Kidney epithelial cell (primary cell): ENCODE measurements at places on chromosomes 2 and 18.

DNA sequence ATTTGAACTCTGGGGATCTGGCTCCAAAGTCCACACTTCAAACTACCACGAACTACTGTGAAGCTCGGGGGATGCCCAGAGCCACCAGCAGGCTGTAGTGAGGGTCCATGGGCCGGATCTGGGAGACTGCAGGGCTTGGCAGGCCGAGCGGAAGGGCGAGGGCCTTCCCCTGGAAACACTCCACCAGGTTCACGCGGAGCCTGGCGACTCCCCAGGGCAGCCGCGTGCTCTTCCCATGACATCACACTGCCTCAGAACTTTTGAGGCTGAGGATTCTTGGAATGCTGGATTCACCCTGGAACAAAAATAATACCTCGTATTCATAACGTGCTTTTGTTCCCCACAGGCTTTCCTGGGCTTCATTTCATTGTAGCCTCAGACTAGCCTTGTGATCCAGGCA, 201.0 kb downstream of the SMAD7 start:
- no peak for DNase-seq

DNA sequence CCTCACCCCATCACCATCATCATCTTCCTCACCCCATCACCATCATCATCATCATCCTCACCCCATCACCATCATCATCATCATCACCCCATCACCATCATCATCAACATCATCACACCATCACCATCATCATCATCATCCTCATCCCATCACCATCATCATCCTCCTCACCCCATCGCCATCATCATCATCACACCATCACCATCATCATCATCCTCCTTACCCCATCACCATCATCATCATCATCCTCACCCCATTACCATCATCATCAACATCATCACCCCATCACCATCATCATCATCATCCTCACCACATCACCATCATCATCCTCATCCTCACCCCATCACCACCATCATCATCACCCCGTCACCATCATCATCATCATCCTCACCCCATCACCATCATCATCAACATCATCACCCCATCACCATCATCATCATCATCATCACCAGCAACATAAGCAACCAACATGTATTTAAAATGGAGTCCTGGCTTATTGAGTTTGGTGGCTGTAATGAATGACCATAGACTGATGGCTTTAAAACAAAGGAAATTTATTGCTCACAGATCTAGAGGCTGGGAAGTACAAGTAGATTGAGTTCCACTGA, 150.0 kb downstream of the DNER start:
- DNase-seq = no peak

GRCh38 chr2:40723194-40723593, 271.3 kb upstream of the SLC8A1 start:
- DNase-seq = no peak

DNA sequence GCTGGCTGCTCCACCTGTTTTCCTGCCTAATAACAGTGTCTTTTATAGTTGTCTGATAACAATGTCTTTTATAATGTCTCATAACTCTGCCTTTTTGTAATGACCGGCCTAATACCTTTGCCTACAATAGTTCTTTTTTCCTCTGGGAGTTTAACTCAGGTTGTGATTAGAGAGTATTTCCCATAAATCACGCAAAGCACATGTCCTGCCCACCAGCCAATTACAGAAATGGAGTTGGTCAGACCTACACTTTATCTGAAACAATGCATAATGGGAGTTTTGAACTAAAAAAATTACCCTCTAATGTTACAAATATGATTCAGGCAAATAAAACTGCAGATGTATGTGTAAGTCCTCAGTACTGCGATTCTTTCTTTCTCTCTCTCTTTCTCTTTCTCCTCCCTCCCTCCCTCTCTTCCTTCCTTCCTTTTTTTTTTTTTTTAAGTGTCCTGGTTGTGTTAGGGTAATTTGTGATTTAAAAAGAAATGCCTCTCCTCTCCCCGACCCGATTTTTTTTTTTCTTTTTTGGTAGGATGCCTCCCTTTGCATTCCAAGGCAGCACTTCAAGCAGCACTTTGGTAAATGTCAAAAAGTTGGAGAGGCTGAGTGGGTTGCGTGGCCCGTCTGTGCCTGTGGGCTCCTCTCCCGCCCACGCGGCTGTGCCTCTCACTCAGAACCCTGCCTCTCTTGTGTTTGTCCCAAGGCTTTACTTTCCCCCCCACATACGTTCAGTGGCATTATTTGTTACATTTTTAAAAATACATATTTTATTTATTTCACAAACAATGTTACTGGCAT, 147.3 kb downstream of the AGAP1 start:
- DNase-seq = no peak

DNA sequence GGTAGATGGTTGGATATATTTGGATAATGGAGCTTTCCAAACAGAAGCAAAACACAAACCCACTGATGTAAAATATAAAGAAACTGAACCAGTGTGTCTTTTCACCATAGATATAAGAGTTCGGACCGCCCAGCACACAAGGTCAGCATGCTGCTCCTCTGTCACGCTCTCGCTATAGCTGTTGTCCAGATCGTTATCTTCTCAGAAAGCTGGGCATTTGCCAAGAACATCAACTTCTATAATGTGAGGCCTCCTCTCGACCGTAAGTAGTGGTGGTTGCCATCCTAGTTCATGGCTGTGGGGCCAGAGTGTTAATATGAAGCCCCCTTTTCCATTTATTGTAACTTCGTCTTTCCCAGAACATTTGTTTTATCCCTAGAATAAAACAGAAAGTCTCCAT, 125.2 kb upstream of the LYPD6 start:
- no peak for DNase-seq

DNA sequence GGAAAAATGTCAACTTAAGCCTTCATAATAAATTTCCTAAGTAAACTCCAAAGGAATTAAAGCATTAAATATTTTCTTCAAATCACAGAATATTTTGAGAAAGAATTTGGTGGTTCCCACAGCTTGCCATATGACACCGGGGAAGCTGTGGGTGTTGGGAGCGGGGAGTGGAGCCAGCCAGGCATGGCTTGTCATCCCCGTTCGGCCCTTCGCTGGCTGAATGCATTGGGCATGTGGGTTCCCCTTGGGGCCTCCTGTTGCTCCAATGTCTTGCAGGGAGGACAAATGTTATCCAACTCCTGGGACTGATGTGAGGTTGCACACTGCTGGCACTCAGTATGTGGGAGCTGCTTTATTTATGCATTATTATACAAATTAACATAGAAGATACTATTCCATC, 18.6 kb downstream of the NGEF start:
- DNase-seq = no peak

DNA sequence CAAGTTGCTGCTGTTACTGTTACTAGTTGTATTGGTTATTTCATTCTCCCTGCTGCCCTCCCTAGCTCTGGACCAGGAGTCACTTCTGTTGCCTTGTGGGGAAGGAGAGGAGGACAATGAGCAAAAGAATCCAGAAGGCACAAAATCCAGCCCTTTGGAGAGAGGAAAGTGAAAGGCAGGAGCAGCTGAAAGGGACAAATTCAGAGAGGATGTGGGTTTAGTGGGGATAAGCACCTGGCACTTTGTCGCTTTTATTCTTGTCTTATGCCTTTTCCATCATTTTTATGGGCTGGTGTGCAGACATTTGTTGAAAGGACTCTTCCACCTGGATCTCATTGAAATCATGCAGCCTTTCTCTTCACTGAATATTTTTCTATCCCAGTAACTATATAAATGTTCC, 24.3 kb upstream of the LTBP1 start:
- DNase-seq = no peak

GRCh38 chr18:12165038-12165768, 71.6 kb downstream of the ANKRD62 start:
- DNase-seq = no peak

- DNase-seq = no peak
Measured at GRCh38 chr2:62042944-62043343, 137.5 kb downstream of the COMMD1 start.

GRCh38 chr2:160582490-160583145, 89.0 kb upstream of the RBMS1 start:
- DNase-seq = peak; percentile 31

DNA sequence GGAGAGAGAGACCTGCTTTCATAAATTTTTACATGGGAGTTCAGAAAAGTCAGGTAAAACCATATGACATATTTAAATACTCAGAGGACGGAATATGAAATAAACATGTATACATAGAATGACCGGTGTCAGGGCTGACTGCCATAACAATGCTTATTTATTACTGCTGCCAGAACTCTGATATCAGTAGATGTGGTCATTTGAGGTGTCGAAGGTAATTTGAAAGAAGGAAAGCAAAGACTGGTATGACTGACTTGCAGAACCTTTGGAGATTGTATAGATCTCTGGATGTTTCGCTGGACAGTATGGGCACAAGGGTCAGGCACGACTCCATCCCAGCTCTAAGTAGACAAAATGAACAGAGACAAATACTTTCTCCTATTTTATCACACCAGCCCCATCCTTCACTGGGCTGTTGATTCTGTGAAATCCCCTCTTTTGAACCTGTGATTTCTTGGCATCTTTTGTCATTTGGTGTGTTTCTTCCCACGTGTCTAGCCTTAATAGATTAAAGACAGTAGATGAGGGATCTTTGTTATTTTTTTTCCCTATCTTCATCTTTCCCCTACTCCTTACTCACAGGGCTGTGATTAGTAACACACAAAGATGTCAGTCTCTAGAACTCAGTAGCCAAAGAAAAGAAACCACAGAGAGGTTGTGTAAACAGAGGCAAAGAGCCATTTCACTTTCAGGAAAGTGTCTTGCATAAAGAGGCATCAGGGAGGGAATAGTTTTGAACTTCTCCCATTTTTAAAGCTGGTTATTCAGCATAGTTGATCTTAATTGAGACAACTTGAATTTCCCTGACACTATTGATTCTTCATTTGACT, 61.6 kb downstream of the ICOS start:
- DNase-seq = peak; percentile 23

- no peak for DNase-seq
Measured at GRCh38 chr2:204234248-204234647, 297.7 kb downstream of the ICOS start.

DNA sequence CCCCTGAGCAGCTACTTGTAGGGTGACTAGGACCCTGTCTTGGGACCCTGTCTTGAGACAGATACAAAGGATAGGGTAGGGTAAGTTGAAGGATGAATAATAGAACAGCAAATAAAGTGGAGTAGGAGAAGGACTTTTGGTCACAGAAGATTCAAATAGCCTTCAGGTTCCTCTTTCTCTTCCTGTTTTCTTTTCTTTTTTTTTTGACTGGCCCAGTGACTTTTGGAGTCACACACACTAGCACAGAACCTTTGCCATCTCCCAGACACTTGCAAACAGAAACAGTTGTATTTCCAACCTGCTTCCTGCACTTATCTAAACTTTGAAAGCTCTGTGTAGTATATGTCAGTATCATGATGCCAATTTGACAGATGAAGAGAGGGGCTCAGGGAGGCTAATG, 108.2 kb downstream of the TDRD15 start:
- DNase-seq = no peak

- DNase-seq = peak; percentile 14
Measured at GRCh38 chr2:105487142-105488069, 88.6 kb upstream of the FHL2 start.

GRCh38 chr2:150486539-150487484, 655 bp downstream of the RND3 start:
- DNase-seq = no peak

GRCh38 chr2:227848146-227848545, 23.3 kb upstream of the DAW1 start:
- DNase-seq = no peak

GRCh38 chr2:9712263-9712662, 81.5 kb upstream of the YWHAQ start:
- DNase-seq = no peak

DNA sequence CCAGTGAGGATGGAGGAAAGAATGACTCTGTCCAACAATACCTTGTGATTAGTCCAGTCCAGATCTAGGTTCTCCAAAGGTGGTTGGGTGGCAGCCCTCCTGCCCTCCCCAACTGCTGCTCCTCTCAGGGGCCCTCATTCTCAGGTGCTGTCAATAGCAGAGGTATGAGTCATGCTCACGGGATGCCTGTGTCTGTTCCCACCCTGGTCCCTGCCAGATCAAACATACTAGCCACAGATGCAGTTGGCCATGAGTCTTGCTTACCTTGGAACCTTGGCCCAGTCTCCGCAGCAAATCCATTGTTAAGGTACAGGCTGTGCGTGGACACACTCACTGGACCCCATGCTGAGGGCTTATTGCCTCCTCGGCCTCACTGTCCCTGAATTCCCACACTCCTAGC, 24.9 kb upstream of the RPIA start:
- DNase-seq = no peak

DNA sequence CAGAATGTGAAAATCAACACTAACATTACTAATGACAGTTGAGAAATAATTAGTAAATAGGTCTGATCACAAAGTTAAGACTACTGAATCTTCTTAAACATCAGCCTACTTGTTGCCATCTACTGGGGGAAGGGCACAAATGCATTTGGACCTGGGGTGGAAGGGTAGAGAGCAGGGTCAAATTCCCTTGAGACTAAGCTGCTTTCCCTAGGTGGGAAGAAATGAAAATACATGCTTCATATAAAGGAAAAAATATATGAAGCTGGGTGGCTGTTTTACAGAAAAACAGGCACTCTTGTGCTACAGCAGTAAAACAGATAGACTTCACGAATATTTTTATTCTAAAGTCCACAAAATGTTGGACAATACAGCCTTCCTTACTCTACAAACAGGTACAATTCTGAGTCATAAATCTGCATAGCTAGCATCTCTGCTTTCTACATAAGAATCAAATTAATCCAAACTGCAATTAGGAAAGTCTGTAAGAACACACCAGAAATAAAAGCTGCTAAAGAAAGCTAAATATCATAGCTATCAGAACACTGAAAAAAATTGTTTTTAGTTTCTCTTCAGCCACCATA, 10.9 kb downstream of the TRIP12 start:
- DNase-seq = no peak

GRCh38 chr2:62379566-62379965, 126.4 kb downstream of the TMEM17 start:
- DNase-seq = no peak

- no peak for DNase-seq
Measured at GRCh38 chr2:180679693-180680092, 300.7 kb upstream of the UBE2E3 start.

GRCh38 chr2:168935810-168936581, 34.9 kb downstream of the G6PC2 start:
- no peak for DNase-seq

- DNase-seq = no peak
Measured at GRCh38 chr2:181252262-181253148, 204.7 kb upstream of the ITGA4 start.

GRCh38 chr2:224284134-224284946, 117.6 kb downstream of the FAM124B start:
- DNase-seq = no peak

- no peak for DNase-seq
Measured at GRCh38 chr2:65639156-65639864, 206.9 kb upstream of the SPRED2 start.

GRCh38 chr2:133596701-133597393, 28.6 kb upstream of the NCKAP5 start:
- DNase-seq = no peak

DNA sequence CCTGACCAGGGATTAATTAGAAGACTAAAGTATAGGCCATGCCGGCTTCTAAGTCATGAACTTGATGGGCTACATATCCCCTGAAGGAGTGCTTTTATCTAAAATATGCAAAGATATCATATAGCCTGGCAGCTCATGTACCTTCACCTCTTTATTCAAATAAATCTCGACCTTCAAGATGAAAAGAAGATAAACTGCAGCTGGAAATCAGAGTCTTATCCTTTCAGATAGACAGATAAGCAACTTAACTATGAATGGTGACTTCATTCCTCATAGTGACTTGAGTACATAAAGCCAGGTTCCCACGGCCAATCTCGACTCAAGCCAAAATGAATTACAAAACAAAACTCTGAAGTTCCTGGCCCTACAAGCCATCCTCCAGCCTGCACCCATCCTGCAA, 165.3 kb upstream of the KLHL29 start:
- DNase-seq = no peak
